ENCODE measurements at places on chromosomes 4 and X.

DNA sequence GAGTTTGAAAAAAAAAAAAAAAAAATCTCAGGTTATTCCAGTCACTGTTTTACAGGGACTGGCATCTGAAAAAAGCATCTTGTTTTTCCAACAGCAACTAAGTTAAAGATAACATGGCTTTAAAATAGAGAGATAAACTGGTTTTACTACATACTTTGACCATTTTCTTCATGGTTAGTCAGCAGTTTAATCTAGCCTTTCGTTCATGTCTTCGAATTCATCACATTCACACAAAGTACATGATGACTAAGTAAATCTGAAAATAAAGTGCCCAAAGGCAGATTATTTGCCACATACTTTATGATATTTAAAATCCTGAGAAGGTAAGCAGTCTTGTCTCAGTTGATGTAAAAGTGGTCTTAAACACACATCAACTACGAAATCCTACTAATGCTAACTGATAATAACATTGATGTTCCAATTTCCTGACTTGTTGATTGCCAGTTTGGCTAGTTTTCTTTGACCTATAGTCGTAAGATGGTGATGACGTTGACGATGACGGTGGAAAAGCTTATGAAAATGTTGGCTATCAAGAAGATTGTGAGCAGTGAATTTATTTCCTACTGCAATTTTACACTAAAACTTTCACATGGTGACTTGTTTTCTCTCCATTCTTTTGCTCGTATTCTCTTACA, 540.5 kb upstream of the BOD1L1 start:
- peak; percentile 20 for DNase-seq

DNA sequence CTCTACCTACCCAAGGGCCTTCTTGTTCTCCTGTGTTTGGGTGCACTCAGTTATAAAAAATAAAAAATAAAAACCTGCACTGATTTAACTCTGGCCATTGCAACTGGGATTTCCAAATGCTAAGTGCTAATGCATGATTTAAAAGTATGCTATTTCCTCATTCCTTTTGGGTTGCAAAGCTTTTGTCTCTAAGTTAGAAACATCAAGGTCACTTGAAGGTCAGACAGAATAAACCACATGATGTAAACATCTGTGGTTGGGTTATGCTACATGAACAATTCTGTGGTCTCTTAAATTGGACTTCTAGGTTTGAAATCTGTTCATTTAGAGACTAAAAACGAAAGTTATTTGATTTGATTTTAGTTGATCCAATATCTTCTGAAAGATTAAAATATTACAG, 1547.4 kb upstream of the TENM3 start:
- peak; percentile 98 for DNase-seq

GRCh38 chr4:138898282-138898681, 117.3 kb upstream of the NOCT start:
- peak; percentile 71 for DNase-seq

DNA sequence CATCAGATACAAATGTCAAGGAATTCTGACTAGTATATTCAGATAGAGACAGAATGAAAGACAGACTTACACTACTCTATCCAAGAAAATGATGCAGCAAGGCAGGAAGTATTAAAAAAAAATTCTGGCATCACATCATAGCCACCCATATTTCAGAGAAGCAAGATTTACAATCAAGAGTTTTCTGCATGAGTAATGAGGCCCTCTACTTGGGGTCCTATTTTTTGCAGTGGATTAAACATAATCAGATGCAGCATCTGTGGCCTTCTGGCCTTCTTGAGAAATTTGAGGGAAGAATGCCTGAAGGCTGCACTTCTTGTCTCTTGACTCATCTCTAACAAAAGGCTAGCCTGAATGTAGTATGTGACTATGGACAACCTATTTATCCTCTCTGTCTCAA, 48.2 kb upstream of the SLIT2 start:
- peak; percentile 91 for DNase-seq

GRCh38 chr4:26163425-26164362, 157.1 kb upstream of the RBPJ start:
- no peak for DNase-seq

GRCh38 chrX:13001961-13002671, 27.2 kb downstream of the TMSB4X start:
- DNase-seq = no peak

DNA sequence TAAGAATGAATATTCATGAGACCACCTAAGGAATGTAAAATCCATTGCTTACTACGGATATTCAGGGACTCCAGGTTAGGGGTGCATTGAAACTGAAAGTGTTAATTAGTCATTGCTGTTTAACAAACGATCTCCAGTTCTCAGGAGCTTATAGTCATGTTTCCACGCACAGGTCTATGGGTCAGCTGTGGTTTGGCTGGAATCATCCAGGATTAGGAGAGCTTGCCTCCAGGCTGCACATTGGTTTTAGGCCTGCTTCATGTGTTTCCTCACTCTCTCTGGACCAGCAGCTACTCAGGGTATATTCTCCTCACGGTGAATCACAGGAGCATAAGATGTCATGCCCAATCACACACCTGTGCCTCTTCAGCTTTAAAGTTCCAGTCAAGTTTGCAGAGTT, 98.9 kb downstream of the ATXN3L start:
- peak; percentile 94 for DNase-seq

DNA sequence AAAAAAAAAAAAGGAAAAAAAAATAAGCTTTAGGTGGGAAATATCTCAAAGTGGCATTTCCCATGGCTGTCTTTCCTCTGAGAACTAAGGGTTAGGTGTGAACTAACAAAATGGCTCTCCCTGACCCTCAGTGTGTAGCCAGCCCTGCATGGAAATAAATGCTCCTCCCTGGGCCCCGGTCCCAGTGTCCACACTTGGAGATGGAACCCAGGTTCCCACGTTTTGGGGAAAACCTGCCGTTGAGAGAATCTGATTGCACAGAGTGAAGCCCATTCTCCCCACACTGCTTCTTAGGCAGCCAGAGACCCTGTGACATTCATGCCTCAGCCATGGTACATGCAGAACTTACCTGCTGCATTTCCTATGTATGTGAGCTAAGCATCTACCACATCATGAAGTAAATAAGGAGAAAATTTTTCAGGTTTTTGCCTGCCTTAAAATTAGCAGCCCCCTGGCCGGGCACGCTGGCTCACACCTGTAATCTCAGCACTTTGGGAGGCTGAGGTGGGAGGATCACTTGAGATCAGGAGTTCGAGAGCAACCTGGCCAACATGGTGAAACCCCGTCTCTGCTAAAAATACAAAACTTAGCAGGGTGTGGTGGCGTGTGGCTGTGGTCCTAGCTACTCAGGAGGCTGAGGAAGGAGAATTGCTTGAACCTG, 34.5 kb downstream of the HTT-AS start:
- no peak for DNase-seq

GRCh38 chr4:88690355-88690754, 7.3 kb downstream of the NAP1L5 start:
- DNase-seq = peak; percentile 49

GRCh38 chrX:4588056-4588455, 874.6 kb upstream of the PRKX start:
- no peak for DNase-seq

- DNase-seq = no peak
Measured at GRCh38 chr4:47203593-47203992, 172.2 kb downstream of the GABRB1 start.

GRCh38 chr4:25013756-25014661, 16.7 kb downstream of the LGI2 start:
- no peak for DNase-seq

GRCh38 chr4:141657550-141658250, 21.3 kb downstream of the IL15 start:
- DNase-seq = no peak

- peak; percentile 44 for DNase-seq
Measured at GRCh38 chr4:159608436-159608835, 505.6 kb downstream of the RAPGEF2 start.

- no peak for DNase-seq
Measured at GRCh38 chr4:3367866-3368265, 73.9 kb upstream of the HGFAC start.

- DNase-seq = no peak
Measured at GRCh38 chr4:40833212-40833611, 83.5 kb downstream of the NSUN7 start.

- peak; percentile 27 for DNase-seq
Measured at GRCh38 chr4:128787509-128788311, 21.8 kb upstream of the JADE1 start.

DNA sequence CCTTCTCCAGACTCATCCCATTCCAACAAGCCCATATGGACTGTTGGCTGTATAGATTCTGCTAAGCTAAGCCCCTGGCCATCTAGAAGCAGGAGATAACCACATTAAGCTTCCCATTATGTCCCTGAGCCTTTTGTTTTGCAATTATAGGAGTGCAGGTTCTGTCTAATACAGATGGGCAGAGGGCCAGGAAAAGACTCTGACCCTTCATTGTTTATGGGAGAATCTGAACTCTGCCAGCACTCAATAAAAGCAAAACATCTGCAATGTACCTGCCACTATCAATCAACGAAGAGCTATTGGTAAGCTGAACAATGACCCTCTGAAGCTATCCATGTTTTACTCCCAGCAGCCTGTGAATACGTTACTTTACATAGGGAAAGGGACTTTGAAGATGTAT, 207.3 kb upstream of the CLNK start:
- DNase-seq = no peak

GRCh38 chr4:93416344-93417128, 412.0 kb upstream of the ATOH1 start:
- peak; percentile 23 for DNase-seq

GRCh38 chr4:139754938-139755337, 89.3 kb downstream of the MGST2 start:
- DNase-seq = no peak

DNA sequence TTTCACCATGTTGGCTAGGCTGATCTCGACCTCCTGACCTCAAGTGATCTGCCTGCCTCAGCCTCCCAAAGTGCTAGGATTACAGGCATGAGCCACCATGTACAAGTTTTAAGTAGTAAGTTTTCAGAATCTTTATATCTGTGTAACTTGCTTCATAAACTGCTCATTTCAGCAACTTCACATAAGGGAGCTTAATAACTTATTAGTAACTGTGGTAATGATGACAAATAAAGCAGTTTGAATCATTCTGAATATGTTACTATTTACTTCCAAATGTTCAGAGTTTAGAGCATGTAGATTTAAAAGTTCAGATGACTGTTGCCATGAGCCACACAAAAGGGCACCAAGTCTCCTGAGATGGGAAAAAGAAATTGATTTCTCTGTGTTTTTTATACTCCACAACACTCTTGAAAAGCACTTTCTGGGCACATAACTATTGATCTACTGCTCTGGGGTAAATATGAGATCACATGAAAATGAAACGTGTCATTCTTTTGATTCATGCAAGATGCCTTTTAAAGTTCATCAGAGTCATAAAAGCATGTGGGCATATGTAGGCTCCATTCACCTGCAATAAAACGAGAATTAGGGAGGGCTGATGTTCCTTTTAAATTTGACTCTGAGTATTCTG, 14.1 kb upstream of the CA5B start:
- no peak for DNase-seq

DNA sequence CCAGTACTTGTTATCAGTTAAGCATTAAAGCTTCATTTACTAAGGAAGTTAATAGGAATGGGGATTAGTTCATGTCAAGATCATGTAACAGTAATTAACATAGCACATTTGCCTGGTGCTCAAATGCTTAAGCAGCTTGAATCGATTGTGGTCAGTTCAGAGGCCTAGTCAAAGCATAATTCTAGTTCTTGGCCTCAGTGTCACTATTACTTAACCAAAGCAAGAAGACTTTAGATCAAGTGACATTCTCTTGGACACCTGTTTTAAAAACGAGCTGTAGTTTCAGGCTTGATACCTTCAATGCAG, 115.2 kb upstream of the BMPR1B start:
- peak; percentile 62 for DNase-seq

DNA sequence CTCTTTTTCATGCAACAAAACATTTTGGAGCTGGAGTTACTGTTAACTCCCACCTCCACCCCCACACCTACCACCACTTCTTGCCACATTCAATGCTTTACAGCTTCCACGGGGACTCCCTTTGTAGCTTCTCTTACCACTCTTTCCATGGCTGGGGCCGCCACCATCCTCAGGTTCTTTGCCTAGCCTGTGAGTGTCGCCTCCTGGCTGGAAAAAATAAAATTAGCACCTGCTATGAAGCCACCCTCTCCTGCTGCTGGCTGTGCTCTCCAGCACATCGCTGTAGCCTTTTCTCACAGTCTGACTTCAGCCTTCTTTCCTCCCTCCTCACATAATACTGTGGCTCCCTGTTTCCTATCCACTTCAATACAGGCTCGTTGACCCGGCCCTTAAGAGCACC, 114.4 kb downstream of the FRAS1 start:
- DNase-seq = no peak

DNA sequence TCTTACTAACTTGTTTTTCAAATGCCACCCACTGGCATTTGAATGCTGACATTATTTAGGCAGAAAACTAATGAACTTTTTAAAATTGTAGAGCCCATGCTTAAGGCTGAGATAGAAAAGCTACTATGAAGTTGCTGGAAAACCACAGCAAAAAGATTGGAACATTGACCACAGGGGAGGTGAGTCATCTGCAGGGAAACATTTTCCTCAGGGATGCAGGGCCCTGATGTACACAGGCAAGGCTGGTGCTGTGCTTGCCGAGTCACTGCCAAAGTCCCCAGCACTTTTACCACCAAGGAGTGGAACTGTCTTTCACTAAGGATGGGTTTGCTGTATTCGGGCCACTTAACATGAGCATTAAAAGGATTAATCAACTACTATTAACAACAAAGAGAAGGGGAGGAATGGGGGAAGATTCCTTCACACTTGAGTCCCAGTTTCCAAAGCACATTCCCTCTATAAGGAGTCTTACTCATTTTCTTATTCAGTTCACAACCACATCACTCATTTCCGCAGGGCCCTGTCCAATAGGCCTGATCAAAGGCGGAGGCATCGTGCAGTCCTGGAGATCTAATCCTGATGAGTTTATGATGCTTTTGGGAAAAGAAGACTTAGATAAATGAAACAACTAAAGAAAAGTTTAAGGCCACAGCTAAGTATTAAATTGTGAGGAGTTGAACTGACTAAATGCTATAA, 202.9 kb upstream of the NPY2R start:
- peak; percentile 60 for DNase-seq

DNA sequence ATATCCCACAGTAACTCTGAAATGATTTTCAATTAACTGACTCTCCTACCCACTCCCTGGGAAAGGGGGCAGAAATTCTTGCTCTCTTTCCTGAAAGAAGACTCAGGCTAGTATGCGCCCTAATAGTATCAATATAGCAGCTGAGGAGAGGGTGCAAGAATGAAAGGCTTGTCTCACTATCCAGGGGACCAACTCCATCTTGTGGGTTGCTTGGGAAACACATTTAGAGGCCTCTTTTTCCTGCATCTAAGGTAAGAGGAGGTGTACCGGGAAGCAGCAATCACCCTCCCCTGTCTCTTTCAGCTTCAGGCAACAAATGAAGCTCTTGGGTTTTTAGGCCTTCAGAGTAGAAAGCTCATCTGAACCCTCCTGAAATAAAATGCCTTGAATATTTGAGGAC, 11.3 kb downstream of the TMEM255A start:
- no peak for DNase-seq

DNA sequence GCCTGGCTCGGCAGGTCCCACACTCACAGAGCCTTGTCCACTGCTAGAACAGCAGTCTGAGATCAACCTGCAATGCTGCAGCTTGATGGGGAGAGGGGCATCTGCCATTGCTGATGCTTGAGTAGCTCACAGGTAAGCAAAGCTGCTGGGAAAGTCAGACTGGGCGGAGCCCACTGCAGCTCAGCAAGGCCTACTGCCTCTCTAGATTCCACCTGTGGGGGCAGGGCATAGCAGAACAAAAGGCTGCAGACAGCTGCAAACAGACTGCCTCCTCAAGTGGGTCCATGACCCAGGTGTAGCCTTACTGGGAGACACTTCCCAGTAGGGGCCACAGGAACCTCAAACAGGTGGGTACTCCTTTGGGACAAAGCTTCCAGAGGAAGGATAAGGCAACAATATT, 110.6 kb upstream of the ADAMTS3 start:
- DNase-seq = no peak
